ENCODE measurements at places on chromosomes 6 and 20. TPM values are rescaled to one million over a fixed set of nuclear protein-coding genes. Genes with fewer than 3 reads are reported as not detected.

The AIF1 gene
- 12.8 TPM for polyA plus RNA-seq

The RGS17 gene
- polyA plus RNA-seq: 0.27 TPM

The SSTR4 gene
- polyA plus RNA-seq: not detected

The DYNLT1 gene
- polyA plus RNA-seq: 180 TPM

The GJA1 gene
- polyA plus RNA-seq: 86.0 TPM

GRCh38 chr20:9270831-9271230, 201.9 kb downstream of the PLCB4 start:
- no peak overlapping the region for H3K27ac ChIP-seq
- H3K4me1 ChIP-seq: no peaks in the 10 kb centered on the region
- no peaks in the 10 kb centered on the region for H3K27me3 ChIP-seq
- no peak for DNase-seq
- no peak overlapping the region for H3K4me3 ChIP-seq

The SNAP91 gene
- 1.4 TPM for polyA plus RNA-seq

GRCh38 chr6:168865-169455, 123.3 kb upstream of the DUSP22 start:
- H3K36me3 ChIP-seq: no peaks in the 10 kb centered on the region
- no peak overlapping the region for H3K4me3 ChIP-seq
- no peaks in the 10 kb centered on the region for H3K4me1 ChIP-seq

DNA sequence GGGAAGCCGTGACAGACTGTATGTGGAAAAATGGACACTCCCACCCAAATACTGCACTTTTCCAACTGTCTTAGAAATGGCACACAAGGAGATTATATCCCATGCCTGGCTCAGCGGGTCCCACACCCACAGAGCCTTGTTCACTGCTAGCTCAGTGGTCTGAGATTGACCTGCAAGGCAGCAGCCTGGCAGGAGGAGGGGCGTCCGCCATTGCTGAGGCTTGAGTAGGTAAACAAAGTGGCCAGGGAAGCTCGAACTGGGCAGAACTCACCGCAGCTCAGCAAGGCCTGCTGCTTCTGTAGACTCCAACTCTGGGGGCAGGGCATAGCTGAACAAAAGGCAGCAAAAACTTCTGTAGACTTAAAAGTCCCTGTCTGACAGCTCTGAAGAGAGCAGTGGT, 11.4 kb upstream of the RNF146 start:
- no peak for DNase-seq
- H3K4me3 ChIP-seq: no peak overlapping the region
- H3K27ac ChIP-seq: no peak overlapping the region

The ANGPT4 gene
- polyA plus RNA-seq: not detected

The C4A gene
- polyA plus RNA-seq: 69.9 TPM

The CSTF1 gene
- polyA plus RNA-seq: 15.4 TPM

- no peak overlapping the region for H3K4me3 ChIP-seq
- no peaks in the 10 kb centered on the region for H3K36me3 ChIP-seq
- H3K27ac ChIP-seq: no peak overlapping the region
- H3K4me1 ChIP-seq: no peaks in the 10 kb centered on the region
- DNase-seq: no peak
These were observed 106.3 kb downstream of the RFX6 start for GRCh38 chr6:116983375-116983774.

DNA sequence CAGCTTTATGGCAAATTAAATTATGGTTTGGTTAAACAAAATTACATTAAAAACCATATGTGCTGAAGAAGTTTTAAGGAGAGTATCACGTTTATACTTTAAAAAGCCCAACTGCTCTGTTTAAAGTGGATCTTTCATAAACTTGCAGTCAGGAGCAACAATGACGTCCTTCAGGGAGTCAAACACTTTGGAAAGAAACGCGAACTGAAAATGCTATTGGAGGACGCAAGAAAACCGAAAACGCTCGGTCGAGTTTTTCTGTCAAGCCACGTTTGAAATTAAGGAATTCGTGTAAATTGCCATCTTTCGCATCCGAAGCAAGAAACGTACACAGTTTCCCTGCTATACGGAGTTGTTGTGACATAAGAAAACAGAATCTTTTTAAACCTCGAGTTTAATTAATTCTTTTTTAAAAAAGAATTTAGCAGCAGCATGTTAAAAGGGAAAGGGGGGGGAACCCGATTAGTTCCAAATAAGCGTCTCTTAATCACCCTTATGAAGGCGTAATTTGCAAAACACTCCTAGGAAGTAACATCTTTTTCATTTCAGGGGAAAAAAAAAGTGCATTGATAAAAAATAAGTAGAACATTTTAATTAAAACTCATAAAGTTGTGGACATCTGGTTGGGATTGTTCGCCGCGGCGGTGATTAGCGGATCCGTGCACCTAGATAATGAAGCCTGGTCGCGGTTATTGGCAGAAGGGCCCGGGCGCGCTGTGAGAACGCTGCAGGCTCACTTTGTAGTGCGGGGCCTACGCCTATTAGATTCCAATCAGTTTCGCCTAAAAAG, 295.4 kb downstream of the TFAP2C start:
- peaks cover 77% of the 10 kb centered on the region for H3K27me3 ChIP-seq
- peaks cover 13% of the 10 kb centered on the region for H3K4me1 ChIP-seq
- no peak overlapping the region for H3K27ac ChIP-seq
- no peak overlapping the region for H3K4me3 ChIP-seq
- H3K36me3 ChIP-seq: no peaks in the 10 kb centered on the region
- no peak for DNase-seq

The OARD1 gene
- polyA plus RNA-seq: 46.4 TPM

The PXMP4 gene
- polyA plus RNA-seq: 4.7 TPM

The PACSIN1 gene
- polyA plus RNA-seq: 0.33 TPM

The CDYL gene
- polyA plus RNA-seq: 28.9 TPM

GRCh38 chr6:117907601-117908245, 659 bp downstream of the SLC35F1 start:
- peak overlapping the region; percentile 88 for H3K4me3 ChIP-seq
- H3K4me1 ChIP-seq: peaks cover 4% of the 10 kb centered on the region
- DNase-seq: peak; percentile 36
- H3K27ac ChIP-seq: no peak overlapping the region

DNA sequence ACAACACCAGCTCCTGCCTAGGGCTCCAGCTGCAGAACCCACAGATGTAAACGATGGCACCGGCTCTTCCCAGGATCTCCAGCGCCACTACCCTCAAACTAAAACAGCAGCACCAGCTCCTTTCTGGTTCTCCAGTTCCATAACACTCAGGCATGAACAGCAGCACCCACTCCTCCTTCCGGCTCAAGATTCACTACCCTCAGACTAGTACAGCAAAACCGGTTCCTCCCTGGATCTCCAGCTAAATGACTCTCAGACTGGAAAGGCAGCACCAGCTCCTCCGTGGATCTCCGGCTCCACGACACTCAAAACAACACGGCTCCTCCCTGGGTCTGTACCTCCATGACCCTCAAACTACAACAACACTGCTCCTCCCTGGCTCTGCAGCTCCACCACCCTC, 325.0 kb downstream of the PREX1 start:
- H3K4me1 ChIP-seq: no peaks in the 10 kb centered on the region
- H3K27ac ChIP-seq: no peak overlapping the region
- no peaks in the 10 kb centered on the region for H3K36me3 ChIP-seq
- H3K4me3 ChIP-seq: no peak overlapping the region

- no peak overlapping the region for H3K4me3 ChIP-seq
- no peak overlapping the region for H3K27ac ChIP-seq
- no peak for DNase-seq
- no peaks in the 10 kb centered on the region for H3K27me3 ChIP-seq
- no peaks in the 10 kb centered on the region for H3K4me1 ChIP-seq
- H3K36me3 ChIP-seq: no peaks in the 10 kb centered on the region
These were observed 408.6 kb downstream of the RNF144B start for GRCh38 chr6:18795726-18796125.

DNA sequence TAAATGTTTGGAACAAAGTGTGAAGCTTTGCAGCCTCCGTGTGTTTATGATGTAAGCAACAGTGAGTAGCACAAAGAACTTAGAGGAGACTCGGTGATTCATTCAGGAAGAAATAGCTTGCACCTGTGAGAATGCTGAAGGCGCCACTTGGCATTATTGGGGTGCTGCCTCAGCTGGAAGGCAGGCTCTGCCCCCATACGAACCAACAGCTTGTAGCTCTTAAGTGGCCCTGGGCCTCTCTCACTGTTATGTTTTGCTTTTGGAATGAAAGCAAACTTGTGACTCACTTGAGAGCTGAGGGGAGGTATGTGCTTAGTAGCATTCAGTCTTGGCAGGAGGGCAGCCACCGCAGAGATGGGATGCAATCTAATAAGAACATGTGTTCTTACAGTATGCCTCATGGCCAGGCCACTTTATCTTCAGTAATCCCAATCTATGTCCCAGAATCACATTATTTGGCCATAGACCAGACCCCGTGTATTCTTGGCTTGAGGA, 310.7 kb downstream of the EYA4 start:
- peaks cover 7% of the 10 kb centered on the region for H3K4me1 ChIP-seq
- DNase-seq: peak; percentile 57
- H3K4me3 ChIP-seq: no peak overlapping the region
- no peaks in the 10 kb centered on the region for H3K36me3 ChIP-seq
- H3K27me3 ChIP-seq: no peaks in the 10 kb centered on the region

The FNDC1 gene
- 0.84 TPM for polyA plus RNA-seq

The FOXA2 gene
- polyA plus RNA-seq: 17.5 TPM

GRCh38 chr6:13289789-13290318, 38.5 kb downstream of the TBC1D7 start:
- no peaks in the 10 kb centered on the region for H3K36me3 ChIP-seq
- peak; percentile 66 for DNase-seq
- H3K4me1 ChIP-seq: peaks cover 8% of the 10 kb centered on the region
- no peak overlapping the region for H3K4me3 ChIP-seq
- peak overlapping the region; percentile 80 for H3K27ac ChIP-seq

The OR2J3 gene
- polyA plus RNA-seq: not detected

The MAPK13 gene
- polyA plus RNA-seq: 47.6 TPM

- H3K36me3 ChIP-seq: no peaks in the 10 kb centered on the region
- H3K27ac ChIP-seq: no peak overlapping the region
- no peaks in the 10 kb centered on the region for H3K4me1 ChIP-seq
These were observed 93.4 kb downstream of the ANKS1A start for GRCh38 chr6:34982424-34982852.

The BPIFB2 gene
- polyA plus RNA-seq: 0.30 TPM

DNA sequence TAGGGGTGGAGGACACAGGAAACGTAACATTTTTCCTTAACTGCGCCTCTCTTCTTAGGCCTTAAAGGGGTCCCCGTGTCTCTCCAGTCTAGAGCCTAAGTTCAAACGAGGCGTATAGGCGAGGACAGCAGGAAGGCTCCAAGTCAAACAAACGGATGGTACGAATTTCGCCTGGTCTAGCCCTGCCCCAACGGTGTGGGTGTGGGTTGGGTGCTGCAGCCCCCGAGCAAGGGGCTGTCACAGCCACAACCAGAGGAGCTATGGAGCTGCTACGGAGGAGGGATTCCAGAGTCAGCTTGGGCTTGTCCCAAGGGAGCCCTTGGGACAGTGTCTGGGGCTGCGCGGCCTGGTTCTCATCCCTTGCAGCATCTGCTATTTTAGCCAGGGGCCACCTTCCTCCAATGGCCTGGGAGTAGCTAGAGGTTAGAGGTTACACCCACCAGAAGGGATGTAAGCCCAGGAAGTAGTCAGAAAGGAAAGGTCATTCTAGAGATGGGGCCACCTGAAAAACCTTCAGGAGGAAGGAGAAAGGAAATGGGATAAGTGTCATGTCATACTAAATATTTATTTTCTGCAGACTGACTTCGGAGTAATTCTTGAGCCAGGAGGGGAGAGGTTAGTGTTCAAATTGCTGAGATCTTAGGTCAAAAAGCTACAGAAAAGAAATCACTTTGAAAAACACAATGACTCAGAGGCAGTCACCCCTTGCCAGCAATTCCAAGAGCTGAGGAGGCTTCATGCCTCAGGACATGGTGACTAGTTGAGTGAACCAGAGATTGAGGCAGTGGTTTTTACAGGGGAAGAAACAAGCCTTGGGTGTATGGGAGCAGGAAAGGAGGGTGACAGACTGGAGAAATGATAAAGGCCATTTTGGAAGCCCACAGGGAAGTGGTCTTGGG, 21.7 kb downstream of the VPS52 start:
- H3K4me1 ChIP-seq: peaks cover 5% of the 10 kb centered on the region
- no peak for DNase-seq
- peak overlapping the region; percentile 85 for H3K27ac ChIP-seq

The PAK5 gene
- polyA plus RNA-seq: 0.56 TPM

- H3K4me1 ChIP-seq: peaks cover 23% of the 10 kb centered on the region
- DNase-seq: peak; percentile 78
- peak overlapping the region; percentile 98 for H3K4me3 ChIP-seq
These were observed 623 bp upstream of the MRPS26 start for GRCh38 chr20:3045042-3045815.

The FAM83D gene
- 6.3 TPM for polyA plus RNA-seq

DNA sequence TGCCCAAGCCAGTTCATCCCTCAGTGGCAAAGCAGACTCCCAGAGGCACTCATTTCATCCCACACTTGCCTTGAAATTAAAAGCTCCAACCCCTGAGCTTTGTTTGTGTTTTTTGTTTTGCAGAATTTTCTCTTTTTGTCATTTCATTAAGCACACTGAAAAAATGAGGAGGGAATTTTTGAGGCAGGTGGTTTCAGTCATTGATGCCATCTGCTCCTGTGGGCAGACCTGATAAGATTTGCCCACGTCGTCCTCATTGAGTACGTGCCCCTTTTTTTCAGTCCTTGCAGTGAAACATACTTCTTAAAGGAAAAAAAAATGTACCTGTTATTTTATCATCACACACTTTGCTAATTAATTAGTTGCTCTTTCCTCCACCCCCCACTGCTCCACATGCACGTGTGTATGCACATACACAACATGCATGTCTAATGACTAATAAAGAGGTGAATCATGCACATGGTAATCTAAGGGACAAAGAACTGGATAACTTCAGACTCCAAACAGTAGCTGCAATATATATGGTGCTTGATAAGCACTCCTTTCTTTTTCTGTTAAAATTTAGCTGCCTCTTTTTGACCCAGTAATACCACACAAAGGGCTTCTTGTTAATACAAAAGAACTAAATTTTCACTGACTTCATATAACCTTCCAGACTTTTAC, 102.1 kb upstream of the TMEM181 start:
- H3K4me3 ChIP-seq: no peak overlapping the region
- H3K36me3 ChIP-seq: no peaks in the 10 kb centered on the region
- DNase-seq: no peak
- no peaks in the 10 kb centered on the region for H3K4me1 ChIP-seq
- H3K27me3 ChIP-seq: no peaks in the 10 kb centered on the region

GRCh38 chr6:141105481-141105880, 1027.2 kb upstream of the GJE1 start:
- no peaks in the 10 kb centered on the region for H3K36me3 ChIP-seq
- H3K4me1 ChIP-seq: no peaks in the 10 kb centered on the region
- no peak overlapping the region for H3K4me3 ChIP-seq
- DNase-seq: no peak
- no peaks in the 10 kb centered on the region for H3K27me3 ChIP-seq

The VIP gene
- polyA plus RNA-seq: not detected

- peak; percentile 54 for DNase-seq
- H3K27ac ChIP-seq: peak overlapping the region; percentile 86
- peak overlapping the region; percentile 93 for H3K4me3 ChIP-seq
- H3K36me3 ChIP-seq: no peaks in the 10 kb centered on the region
- peaks cover 30% of the 10 kb centered on the region for H3K27me3 ChIP-seq
These were observed 665 bp downstream of the RRAGD start for GRCh38 chr6:89411145-89412070.
